D341Med (cell line): ENCODE measurements at places on chromosomes 16 and 17.

DNA sequence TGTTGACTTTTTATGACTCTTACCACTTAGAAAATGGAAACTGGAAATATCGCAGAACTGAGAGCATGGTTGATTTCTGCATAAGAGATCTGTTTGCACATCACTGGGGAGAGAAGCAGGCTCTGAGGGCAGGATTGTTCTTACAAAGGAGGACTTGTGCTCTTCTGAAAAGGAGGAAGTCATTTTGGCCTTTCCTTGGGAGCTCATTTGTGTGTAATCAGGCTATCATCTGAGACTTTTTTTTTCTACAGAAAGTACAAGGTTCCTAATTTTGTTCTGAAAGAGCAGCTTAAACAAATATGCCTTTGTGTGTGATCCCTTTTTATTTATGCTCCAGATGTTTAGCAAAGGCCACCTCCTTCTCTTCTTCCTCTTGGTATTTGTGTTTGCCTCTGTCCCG, 145.7 kb upstream of the CACNG5 start:
- no peak for DNase-seq

GRCh38 chr16:89425523-89425922, 64.8 kb downstream of the ANKRD11 start:
- DNase-seq = no peak

GRCh38 chr17:36089339-36089865, 541 bp downstream of the CCL3 start:
- DNase-seq = no peak

DNA sequence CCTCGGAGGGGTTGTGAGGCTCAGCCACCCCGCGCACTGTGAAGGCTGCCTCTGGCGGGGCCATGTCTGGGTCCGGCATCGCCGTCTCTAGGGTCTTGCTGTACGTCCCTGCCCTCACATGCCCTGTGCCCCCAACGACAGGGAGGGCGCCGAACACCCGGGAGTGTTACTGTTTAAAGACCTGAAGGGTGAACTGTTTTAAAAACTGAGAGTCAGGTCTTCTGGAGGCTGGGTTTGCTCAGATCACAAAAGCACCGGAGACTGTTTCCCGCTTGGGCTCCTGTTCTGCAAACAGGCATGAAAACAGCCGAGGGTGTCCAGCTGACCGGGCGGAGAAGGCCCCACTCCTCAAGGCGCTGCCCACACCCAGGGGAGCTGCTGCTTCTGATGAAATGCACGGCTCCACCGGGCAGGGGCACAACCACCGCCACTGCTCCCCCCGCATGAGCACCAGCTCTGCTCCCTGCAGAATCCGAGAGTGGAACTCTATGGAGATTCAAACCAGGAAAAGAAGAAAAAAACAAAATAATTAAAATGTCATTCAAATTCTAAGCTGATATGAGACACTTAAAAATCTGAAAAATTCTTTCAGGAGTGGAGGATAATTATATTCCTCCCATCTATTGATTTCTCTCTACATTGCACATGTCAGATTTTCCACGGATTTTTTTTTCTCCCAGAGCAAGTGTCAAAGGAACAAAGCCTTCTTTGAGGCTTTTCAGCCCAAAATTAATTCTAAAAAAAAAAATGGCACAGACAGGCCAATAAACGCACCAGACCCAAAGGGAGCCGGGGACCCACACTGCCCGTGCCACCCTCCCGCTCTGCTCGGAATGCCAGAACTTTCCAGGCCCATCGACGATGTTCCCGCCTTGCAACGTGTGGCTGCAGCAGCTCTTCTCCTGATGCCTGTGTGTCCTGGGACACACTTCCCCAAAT, 74.3 kb downstream of the LMF1 start:
- no peak for DNase-seq

GRCh38 chr17:83186226-83186625, 106.8 kb downstream of the METRNL start:
- DNase-seq = peak; percentile 33

DNA sequence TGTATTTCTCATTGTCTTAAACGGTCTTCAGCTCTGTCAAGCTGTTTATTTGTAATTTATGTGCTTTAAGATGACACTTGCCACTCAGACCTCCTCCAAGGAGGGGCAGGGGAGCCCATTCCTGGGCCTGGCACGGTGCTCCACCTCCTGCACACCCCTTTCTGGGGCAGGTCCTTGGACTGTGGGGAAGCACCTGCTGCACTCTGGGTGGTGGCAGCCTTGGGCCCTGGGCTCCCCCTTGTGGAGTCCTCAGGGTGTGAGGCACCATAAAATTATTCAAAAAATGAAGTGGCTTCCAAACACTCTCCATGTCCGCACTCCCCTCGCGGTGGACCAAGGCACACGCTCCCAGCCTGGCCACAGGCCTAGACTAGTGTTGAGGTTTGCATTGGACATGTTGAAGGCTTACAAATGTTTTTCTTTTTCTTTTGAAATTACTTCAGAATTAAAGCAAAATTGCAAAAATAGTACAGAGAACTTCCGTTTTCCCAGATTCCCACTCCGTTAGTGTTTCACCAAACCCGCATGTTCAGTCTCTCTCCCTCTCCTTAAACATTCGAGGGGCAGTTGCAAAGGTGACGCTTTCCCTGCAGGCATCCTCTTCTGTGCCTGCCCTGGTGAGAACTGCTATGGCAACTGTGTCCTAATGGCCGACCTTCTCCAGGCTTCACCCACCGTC, 32.4 kb downstream of the FOXK2 start:
- peak; percentile 93 for DNase-seq

GRCh38 chr16:6165330-6165979, 1067.9 kb upstream of the EEF2KMT start:
- no peak for DNase-seq

- DNase-seq = no peak
Measured at GRCh38 chr16:22668318-22668717, 145.6 kb upstream of the HS3ST2 start.

DNA sequence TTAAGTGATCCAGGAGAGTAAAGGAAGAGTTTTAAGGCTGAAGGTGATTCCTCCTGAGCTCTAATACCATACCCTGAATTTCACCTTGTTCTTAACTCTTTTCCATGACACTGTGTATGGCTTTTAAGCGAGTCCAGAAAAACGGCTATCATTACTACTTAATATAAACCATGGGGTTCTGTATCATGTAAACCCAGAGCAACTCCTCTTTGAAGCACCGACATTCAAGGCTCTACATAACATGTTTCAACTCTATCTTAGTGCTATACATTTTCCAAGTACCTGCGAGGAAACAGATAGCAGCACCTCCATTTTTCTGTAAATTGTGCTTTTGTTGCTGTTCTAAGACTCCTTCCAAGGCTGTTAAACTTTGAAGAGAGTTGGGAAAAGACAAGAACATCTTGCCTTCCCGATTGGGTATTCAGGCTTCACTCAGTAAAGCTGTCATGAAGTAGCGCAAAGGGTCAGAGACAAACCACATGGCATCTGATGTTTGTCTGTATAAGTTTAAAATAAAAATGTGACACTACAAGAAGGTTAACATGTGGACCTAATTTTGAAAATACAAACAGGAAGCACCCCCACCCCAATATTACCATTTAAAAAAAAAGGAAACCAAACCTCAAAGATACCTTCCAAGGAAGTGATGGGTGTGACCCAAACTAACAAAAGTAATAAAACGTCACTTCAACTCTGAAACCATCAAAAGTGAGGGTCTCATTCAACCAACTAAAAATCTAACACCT, 3.9 kb downstream of the STAT5B start:
- DNase-seq = no peak

- DNase-seq = no peak
Measured at GRCh38 chr17:81511804-81512561, 616 bp downstream of the ACTG1 start.

- DNase-seq = no peak
Measured at GRCh38 chr17:76213491-76213890, 26.8 kb downstream of the RNF157 start.

DNA sequence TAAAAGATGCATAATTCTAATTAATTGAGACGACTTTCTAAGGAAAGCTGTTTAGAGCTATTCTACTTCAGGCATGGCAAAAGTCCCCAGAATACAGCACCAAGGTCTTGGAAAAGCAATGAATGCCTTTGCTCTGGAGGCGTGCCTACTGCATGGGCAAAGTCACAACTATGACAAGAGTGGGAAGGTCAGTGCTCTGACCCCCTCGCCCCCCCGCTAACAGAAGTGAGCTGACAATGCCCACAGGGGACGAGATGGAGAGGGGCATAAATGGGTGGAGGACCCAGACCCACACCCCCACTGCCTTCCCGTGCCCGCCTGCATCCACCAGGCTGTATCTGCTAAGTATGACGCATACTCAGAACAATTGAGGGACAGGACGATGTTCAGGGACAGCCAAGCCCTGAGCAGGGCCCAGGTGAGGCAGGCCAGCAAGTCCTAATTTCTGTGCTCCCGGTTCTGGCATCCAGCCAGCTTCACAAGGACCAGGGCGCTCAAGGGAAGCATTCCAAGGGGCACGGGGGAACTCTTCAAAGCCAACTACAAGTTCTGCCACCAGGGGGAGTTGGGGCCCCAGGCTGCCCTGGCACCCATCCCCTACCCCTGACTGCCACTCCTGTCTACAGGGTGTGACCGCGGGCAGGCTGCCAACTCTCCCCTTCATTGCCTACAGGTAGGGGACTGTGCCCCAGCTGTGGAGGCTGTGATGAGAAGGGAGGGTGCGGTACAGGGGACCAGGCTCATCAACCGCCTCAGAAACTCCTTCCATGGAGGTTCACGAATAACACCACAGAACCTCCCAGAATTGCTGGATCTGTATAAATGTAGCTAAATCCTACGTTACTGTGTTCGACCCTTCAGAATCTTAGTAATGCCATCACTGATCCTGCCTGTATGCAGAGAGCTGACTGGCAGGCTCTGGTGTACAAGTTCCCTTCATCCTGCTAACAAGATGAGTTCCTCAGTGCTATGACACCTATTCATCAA, 20.8 kb downstream of the NPRL3 start:
- DNase-seq = peak; percentile 90

DNA sequence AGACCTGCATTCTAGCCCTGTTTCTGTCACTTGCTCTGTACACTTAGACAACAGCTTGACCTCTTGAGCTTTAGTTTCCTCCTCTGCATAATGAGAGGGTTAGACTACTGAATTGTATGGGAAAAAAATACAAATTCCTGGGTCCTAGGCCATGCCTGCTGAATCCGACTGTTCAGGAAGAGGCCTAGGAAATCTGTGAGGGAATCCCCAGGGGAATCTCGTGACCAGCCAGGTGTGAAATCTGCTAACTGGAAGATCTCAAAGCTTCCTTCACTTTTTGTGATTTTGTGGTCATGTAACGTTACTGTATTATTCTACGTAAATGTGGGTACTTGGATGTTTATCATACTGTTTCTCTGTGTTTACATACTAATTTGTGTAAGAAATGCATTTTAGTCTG, 58.2 kb downstream of the CYLD start:
- DNase-seq = no peak
